ENCODE measurements at places on chromosomes 11 and 22.

GRCh38 chr11:34926101-34926830, 9.8 kb downstream of the PDHX start:
- peak; percentile 58 for DNase-seq

- DNase-seq: no peak
These were observed 4.8 kb upstream of the VPS11 start for GRCh38 chr11:119062779-119063178.

GRCh38 chr11:57529012-57529411, 1.5 kb downstream of the TIMM10 start:
- no peak for DNase-seq

- no peak for DNase-seq
These were observed at the start of gene SCGB2A2 for GRCh38 chr11:62269654-62270278. Gene SCGB2A2, plus strand, starts transcription at chr11:62270158. Its CDS starts 59 bp downstream, at chr11:62270217.

- no peak for DNase-seq
These were observed 5.4 kb upstream of the IPO7 start for GRCh38 chr11:9379041-9379440.

DNA sequence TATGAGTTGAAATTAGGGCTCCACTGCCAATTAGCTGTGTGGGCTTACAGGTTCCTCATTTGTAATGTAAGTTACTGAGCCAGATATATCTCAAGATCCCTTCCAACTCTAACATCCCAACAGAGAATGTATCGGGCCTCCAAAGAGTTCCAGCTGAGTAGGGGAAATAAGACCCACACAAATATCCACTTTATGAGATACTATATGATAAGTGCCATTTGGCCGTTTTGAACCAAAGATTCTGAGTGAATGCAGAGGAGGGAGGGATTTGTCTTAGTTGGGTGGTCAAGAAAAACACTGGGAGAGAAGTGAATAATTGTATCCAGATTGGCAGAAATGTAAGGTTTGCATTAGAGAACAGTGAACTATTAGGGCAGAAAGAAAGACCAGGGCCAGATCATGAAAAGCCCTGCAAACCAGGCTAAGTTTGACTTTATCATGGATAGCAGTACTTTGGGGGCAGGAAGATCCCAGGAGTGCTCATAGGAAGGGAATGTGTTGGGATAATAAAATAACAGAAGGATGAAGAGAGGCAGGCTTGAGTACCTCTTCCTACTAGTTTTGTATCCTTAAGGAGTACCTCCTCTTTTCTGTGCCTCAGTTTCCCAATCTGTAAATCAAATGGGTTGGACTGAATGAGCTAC, 63.9 kb downstream of the RPL27A start:
- peak; percentile 33 for DNase-seq

GRCh38 chr11:3096909-3097530, 39.8 kb upstream of the CARS1 start:
- DNase-seq: no peak

GRCh38 chr11:118696673-118697226, 17.3 kb upstream of the TREH start:
- DNase-seq: no peak

- DNase-seq: no peak
These were observed 20.4 kb upstream of the POGLUT3 start for GRCh38 chr11:108518581-108518980.

DNA sequence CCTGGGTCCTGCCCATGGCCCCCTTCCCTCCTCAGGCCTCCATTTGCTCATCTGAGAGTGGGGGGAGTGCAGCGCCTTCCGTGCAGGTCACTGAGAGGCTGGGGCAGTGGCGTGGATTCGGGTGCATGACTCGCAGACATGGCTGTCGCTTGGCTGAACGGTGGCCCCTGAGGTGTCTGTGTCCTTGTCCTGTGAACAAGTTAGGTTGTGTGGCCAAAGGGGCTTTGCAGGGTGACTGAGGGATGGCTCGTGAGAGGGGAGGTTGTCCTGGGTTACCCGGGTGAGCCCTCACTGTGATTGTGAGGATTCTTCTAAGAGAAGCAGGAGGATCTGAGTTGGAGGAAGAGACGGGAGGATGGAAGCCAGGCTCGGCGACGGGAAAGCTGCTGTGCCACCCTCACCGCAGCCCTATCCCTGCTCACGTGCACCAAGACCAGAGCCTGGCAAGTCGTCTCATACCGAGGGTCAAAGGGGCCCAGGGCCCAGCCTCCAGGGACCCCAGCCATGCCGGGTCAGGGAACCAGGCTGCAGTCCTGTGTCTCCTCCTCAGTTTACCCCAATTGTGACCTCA, 79.1 kb downstream of the KCNQ1 start:
- DNase-seq: no peak

DNA sequence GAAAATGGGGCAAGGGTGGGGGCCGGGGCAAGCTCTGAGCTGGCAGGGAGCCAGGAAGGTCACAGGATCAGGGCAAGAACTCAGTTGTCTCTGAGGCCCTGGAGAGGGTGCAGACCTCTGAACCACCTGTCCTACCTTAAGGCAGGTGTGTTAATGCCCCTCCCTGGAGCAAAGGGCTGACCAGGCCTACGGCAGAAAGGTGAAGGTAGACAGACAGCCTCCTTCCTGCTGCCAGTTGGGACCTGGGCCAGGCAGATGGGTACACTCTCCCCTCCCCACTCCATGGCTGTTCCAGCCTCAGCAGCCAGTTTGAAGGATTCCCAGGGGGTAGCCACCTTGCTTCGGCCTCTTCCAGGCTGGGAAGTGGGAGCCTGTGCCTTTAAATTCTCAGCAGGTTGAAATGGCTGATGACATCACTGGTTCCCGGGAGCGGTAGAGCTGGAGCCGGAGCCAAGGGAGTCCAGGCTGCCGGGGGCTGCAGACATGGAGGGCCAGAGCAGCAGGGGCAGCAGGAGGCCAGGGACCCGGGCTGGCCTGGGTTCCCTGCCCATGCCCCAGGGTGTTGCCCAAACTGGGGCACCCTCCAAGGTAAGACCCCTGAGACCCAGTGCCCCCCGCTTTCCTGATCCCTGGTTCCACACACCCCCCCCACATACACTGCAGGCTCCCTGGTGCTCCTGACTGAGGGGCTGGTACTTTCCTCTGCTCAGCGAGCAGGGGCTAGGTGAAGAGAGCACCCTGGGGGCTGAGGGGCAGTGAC, at the start of gene INPP5J:
TSS of gene INPP5J (plus strand) at position 435 of the 760 bp plus-strand sequence. CDS start at position 484, 49 bp downstream.
- peak; percentile 55 for DNase-seq

DNA sequence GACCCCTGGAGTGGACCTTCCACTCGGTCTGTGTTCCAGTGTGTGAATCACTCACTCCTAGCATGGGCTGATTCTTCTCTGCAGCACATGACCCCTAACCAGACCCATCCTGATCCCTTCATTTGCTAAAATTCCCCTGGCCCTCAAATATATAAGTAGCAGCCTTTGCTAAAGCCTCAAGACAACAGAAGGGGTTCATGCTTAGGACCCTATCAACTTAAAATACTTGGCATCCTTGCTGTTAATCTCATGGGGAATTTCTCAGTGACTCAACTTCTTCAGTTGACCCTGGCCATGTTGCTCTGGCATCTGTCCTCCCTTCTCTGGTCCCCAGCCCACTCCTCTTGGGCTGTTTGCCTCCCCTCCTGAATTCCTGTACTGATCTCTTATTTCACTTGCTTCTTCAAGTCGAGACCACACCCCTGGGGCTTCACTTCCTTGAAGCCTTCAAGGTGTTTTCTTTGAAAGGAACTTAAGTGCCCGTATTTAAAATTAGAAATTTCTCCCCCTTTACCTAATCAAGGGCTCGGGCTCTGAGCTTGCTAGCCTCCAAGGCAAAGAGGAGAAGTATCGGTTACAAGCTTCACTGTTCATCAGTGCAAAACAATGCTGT, 23.6 kb downstream of the NNMT start:
- DNase-seq: no peak

DNA sequence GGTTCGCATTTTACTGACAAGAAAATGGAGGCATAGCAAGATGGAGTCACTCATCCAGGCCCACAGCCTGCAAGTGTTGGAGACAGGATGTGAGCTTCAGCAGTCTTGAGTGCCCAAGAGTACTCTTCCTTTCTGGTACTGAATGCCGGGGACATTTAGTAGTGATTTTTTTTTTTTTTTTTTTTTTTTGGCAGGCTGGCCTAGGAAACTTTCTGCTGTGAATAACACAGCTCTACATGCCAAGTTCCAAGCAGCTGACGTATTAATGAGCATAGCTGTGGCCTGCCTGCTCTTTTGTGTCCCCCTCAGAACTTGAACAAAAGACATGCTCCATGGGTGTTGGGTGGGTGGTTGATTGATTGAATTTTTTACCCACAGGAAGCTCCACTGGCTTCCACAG, 195.5 kb upstream of the CADM1 start:
- DNase-seq: no peak

GRCh38 chr11:89235976-89236375, 58.3 kb downstream of the TYR start:
- no peak for DNase-seq
